ENCODE measurements at places on chromosomes 3 and 15.

DNA sequence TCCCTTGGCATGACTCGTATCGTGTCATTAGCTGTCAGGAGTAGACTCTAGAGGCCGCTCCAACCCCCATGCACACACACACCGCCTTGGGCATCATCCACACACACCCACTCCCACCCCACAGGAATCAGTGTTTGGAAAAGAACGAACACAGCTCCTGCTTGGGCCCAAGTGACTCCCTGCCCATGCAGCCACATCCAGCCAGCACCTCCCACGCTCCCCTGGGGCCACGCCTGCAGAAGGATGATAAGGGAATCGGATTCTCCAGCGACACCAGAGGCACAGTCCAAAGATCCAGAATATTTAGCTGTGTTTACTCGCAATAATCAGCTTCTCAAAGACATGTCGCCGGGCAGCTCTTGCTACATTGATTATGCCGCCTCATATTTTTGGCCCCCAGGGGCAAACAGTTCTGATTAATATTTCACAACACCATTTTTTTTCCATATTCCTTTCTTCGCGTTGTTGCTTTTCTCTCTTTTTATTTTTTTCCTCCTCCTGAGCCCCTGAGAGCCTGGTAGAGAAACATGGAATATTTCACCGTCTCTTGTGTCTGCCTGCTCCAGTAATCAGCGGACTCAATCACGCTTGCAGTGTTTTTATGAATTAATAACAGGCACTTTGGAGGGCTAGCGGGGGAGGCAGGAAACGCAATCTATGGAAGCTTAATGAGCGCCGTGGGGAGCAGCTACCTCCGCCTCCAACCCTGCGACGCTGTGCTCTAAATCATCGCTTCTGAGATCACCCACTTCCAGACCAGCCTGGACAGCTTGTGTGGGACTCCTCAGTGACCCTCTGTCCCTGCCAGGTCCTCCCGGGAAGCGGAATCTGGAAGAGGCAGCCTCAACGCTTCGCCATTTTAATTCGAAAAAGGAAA is 221.4 kb downstream of the TLE3 start:
- DNase-seq, result no peak

DNA sequence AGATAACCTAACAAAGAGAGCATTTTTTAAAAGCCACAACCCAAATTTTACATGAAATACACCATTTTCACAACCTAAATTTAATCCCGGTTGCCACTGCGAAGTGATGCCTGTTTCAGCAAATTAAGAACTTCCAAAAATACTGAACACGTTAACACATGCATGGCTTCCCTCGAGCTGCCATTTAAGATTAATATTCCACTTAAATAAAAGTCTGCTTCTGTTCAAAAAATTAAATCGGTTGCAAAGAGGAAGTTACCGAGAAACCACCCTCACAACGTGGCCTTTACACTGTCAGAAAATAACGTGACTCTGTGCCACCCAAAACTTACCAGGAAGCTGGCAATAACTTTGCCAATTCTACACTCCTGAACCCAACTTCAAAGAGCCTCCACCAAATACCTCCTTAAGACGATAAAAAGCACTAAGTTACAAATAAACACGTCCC is 1.2 kb downstream of the TBL1XR1 start:
- no peak for DNase-seq

GRCh38 chr3:101061312-101061711 is 68.1 kb upstream of the ABI3BP start:
- DNase-seq, result no peak

DNA sequence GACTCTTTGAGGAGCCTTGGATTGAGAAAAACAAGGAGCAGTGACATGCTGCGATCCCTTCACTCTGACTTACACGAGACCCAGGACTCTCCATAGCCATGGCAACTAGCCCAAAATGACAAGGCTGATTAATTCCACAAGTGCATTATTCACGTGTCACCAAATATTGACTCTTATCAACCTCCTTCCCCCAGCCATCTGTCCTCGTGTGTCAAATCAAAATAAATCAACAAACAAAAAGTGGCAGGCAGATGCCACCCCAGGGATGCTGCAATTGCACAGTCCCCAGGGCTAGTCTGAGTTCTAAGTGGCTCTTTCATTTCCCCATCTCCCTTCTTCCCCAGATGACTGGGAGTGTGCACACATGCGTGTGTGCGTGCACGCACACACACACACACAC is 104.9 kb downstream of the AQP9 start:
- no peak for DNase-seq

DNA sequence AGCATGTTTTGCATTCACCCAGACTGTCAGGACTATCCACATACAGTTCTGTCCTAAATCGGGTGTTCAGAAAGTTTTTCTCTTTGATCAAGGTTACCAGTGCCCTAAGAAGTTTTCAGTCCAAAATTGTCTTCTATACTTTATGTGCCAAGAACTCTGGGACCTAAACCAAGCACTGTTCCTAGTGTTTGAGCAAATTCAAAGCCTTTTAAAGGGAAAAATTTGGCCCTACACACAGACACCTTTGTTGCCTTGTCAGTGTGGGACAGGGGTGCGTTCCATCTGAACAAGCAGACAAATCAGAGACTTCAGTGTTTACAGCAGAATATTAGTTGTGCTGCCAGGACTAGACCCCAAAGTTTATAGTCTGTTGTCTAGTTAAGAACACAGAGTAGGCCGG is 50.6 kb downstream of the DGKG start:
- DNase-seq, result no peak

DNA sequence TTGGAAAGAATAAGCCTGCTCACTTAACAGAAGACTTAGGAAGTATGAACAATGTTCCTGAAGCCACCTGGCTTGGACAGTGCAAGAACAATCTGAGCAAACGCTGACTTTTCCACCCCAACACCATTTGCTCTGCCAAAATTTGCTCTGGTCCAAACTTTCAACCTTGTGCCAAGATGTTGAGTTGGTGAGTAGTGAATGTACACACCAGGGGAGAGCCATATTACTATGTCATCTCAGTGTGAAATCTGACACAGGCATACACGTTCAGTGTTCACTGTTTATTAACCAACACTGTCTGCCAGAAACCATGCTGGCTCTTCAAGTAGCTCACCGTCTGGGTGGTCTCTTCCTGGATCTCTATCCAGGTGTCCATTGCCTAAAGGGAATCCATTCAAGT is 152.9 kb upstream of the LPP start:
- no peak for DNase-seq

GRCh38 chr3:105731686-105732085 is 137.1 kb downstream of the CBLB start:
- no peak for DNase-seq

GRCh38 chr3:170417090-170417489 is 1.6 kb upstream of the CLDN11 start:
- no peak for DNase-seq

DNA sequence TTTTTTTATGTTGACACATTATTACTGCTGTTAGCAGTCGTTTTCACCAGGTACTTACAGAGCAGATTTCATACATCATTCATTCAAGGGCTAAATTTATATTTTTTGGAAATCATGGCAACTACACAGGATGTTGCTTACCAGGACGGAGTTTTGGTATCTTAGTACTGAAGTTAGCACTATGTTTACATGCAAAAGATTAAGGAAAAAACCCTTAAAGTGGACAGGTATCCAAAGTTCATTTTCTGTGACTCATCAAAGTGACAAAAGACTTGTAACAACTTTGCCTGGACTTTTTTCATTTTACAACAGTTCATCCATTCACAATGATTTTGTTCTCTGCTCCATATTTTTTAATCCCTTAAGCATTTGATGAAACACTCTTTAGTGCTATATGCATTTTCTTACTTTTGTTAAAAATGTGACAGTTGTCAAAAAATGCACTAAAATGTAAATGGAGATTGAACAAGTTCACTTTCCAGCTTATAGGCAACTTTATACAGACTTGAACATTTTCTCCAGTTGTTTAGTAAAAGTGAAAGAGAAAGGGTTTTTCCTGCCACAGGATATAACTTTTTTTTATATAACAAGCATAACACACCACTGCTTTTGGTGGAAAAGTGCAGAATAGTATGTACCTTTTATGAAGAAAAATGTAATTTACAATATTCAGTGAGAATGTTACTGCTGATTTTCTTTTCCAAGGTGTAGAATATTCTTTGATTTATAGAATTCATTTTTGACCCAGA is 104.1 kb downstream of the STT3B start:
- no peak for DNase-seq

DNA sequence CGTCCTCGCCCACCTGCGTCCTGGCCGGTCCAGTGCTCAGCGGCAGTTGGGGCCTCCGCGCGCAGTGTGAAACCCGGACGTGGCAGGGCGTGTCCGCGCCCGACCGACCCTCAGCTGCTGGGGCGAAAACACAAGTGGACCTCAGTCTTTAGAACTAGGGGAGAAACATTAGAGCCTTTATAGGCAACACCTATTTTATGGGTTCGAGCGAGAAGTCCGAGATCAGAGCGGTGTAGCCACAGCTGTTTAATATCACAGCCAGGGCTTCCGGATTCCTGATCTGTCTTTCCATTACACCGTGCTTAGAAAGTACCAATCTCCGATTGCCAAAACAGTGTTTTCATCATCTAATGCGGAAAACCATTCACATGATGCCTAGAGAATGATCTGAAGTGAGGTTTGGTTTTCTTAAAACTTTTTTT is 506 bp downstream of the RAD51 start:
- DNase-seq, result peak; percentile 8

- peak; percentile 27 for DNase-seq
These were observed 36.3 kb upstream of the SNX4 start for GRCh38 chr3:125556314-125556713.

DNA sequence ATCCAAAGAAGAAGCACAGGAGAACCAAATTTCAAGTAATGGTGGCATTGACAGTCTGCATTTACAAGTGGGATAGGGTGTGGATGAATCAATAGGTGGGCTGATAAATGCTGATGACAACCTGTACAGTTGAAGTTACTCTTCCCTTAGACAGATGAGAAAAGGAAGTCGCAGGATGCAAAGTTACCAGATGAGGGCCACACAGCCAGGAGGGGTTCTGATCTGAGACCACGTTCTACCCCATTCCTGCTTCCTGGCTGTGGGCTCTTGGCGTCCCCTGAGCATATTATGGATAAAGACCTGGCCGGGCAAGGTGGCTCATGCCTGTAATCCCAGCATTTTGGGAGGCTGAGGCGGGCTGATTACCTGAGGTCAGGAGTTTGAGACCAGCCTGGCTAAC is 104.6 kb downstream of the EOMES start:
- DNase-seq, result no peak

Measured in HFFc6 (cell line).